ENCODE measurements at places on chromosomes 1 and 21. TPM values are rescaled to one million over a fixed set of nuclear protein-coding genes. Genes with fewer than 3 reads are reported as not detected.

- DNase-seq: no peak
Measured at GRCh38 chr1:150056407-150056806, 11.2 kb upstream of the VPS45 start.

DNA sequence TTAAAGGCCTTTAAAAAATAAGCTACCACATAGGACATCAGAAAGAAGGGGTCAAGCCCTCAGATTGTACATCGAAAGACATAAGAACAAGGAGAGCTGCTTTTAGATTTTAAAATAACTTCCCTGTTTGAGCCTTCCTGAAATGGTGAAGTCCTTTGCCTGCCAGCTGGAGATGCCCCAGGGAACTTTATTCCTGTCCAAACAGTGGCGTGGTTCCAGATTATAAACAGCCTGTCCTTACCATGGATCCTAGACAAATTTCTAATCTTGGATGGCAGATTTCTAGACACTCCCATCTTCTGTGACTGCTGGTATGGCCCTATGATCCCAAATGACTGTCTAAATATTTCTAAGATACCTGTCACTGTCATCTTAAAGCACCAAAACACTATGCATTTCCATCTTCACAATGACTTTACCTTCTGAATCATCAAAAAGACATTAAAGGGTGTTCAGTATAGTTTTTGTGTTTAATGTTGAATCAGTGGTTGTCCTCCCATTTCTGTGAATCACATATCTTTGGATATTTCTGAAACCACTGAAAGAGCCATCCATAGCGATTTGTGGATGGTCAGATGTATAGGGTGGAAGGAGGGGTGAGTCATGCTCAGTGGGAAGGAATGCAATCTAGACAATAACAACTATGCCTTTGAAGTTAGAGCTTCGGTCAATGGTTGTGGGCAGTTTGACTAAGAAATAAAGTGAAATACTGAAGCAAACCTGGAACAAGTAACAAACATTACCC lies 23.2 kb downstream of the ILDR2 start:
- DNase-seq: peak; percentile 15

GRCh38 chr1:185087101-185087500 lies 41.7 kb downstream of the RNF2 start:
- DNase-seq: no peak

- DNase-seq: no peak
Measured at GRCh38 chr1:244851546-244852231, 12.7 kb downstream of the HNRNPU start.

DNA sequence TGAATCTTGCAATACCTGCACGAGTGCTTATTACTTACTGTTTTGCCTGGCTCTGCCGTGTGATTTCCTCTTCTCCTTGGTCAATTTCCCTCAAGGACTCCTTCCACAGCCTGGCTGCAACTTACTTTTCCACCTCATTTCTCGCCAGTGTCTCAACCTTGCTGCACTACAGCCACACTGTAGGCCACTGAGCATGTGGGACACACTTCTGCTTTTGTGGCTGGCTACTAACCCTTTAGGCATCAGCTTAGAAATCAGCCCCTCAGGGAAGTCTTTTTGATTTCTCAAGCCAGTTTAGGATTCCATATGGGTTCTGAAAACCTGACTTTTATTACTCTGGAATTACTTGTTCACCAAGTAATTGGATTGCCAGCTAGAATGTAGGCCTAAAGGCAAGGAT lies 5.2 kb upstream of the DMRTB1 start:
- DNase-seq: no peak

DNA sequence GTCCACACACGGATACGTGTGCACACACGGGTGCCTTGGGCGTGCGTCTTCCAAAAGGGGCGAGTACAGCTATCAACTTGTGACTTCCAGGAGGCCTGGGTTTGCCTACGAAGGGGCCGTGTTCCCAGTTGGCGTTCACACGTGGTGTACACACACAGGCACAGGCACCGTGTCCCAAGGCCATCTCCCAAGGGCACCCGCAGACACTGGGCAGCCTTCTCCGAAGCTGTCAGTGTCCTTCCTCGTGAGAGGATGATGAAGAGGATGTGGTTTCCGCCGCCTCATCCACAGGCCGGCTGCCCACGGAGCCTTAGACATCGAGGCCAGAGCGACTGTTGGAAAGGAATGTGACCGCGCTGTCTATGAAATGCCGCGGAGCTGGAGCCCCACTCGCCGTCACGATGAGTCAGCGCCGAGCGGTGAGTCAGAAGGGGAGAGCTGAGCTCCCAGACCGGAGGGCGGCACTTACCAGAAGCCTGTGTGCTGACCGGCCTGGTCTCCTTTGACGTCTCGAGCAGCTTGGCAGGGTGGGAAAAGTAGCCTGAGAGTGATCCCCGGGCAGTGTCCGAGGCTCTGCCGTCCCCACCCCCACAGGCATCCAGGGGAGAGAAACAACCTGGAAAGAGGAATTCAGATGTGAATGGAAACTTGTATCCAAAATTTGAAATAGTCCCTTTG lies 141.4 kb upstream of the ARHGEF16 start:
- DNase-seq: no peak

- DNase-seq: no peak
Measured at GRCh38 chr1:30877205-30877912, 31.2 kb downstream of the SDC3 start.

- DNase-seq: no peak
Measured at GRCh38 chr1:160260406-160261382, 1.7 kb downstream of the DCAF8 start.

DNA sequence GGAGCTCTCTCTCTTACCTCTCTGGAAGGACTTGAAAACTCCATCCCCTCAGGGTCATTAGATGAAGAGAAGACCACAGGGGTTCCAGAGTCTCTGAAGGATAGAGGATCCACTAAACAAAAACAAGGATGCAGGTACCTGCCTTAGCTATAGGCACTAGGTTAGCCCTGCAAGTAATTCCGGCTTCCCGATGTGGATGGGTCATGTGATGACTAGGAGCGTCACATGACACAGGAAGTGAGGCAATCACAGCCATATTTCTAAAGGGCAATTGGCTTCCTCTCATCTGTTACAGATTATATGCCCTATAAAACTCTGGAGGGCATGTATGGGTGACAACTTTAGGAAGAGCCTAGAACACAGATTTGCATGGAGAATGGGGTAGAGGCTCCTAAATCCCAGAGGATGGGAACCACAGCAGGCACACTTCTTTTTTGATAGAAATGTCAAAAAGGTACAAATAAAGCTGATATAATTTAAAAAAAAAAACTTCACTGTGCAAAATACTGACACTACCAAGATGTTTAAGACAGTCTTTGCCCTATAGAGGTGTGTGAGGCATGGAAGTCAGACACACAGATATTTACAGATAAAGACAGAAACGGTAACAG lies 14.1 kb downstream of the ENTREP3 start:
- DNase-seq: peak; percentile 92

GRCh38 chr1:4550941-4551340 lies 103.5 kb upstream of the AJAP1 start:
- no peak for DNase-seq

DNA sequence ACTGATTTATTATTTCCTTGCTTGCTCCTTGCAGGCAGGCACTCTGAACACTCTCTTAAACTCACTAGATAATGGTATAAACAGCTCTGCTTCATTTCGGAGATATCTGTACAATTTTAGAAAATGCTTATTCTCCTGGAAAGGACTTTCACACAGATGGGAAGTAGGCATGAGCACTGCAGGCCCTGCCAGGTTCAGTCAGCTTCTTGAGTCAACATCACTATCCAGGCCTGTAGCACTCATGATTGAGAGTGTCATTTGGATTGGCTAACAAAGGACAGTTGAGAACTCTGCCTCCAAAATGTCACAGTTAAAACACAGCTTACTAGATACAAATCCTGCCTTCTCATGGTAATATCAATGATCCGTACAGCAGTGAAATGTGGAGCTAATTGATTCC lies 181.9 kb downstream of the CYYR1 start:
- peak; percentile 85 for DNase-seq

- no peak for DNase-seq
Measured at GRCh38 chr1:197933647-197934046, 16.5 kb downstream of the LHX9 start.

DNA sequence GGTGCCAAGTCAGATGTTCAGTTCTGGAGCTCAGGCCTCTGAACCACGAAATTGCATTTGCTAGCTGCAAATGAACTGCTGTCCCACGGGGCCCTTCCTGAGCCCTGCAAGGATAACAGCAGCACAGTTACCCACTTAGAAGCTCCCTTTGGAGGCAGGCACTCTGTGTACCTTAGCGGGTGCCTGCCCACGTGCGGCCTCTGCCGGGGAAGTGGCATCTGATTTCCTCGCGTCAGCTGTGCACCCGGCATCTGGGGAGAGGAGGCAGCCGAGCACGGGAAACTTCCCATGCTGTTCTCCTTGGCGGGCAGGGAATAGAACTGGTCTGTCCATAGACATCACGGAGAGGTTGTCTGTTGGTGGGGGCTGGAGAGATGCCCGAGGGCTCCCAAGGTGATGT lies 148.0 kb upstream of the C1orf174 start:
- no peak for DNase-seq

GRCh38 chr1:35564037-35564883 lies 6.7 kb downstream of the NCDN start:
- peak; percentile 79 for DNase-seq

DNA sequence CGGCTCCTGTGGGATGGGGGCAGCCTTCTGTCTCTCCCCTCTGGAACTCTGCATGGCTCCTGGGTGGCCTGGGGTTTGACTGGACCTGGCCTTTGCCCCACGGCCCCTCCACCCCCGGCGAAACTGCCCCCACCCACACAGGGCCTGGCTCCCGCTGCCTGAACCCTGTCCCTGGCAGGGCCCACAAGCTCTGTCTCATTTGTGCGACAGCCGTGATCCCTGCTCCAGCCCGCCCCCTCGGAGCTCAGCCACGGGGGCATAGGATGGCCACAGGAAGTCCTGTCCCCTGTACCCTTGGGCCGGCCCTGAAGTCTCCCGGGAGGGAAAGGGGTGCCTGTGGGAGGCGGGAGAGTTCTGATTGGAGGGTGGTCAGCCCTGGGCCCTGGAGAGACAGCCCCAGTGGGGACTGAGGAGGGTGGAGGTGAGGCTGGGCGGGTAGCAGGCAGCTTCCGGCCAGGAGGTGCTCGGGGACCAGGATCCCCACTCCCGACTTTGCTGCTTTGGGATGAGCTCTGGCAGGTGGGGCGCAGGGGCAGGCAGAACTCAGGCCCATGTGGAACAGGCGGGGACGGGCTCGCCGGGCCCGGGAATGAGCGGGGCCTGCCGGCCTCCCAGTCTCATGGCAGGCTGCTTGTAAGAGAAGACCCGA lies 45.1 kb downstream of the SLX9 start:
- DNase-seq: no peak

DNA sequence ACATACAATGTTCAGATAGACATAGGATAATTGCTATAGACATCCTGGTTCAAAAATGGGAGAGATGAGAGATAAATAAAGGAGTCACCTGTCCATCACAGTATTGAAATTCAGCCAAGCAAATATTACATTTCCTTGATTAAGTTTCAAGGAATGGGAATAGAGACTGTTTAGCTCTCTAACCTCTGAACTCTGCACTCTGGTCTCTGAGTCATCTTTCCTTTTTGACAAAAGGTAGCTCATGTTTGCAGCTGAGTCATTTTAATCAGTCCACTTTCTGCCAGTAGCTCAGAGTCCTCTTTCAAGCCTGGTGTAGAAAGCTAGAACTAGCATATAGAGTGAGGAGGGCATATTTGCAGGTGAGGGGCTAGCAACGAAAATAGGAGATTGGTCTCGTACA lies 51.4 kb upstream of the GJA8 start:
- DNase-seq: no peak

The AVPR1B gene
- not detected for total RNA-seq

The NTMT2 gene
- not detected for total RNA-seq

The TSSK3 gene
- 0.20 TPM for total RNA-seq

The KCNQ4 gene
- total RNA-seq: 0.61 TPM

The GFI1 gene
- total RNA-seq: 0.31 TPM

The HSF2BP gene
- 5.3 TPM for total RNA-seq

The ETNK2 gene
- 11.9 TPM for total RNA-seq

The CHIA gene
- total RNA-seq: not detected

The CFH gene
- total RNA-seq: 2.3 TPM
